ENCODE measurements at places on chromosomes 13 and 19.
A peak's percentile ranks its signal among the peaks of the same experiment; 100 is the strongest.

DNA sequence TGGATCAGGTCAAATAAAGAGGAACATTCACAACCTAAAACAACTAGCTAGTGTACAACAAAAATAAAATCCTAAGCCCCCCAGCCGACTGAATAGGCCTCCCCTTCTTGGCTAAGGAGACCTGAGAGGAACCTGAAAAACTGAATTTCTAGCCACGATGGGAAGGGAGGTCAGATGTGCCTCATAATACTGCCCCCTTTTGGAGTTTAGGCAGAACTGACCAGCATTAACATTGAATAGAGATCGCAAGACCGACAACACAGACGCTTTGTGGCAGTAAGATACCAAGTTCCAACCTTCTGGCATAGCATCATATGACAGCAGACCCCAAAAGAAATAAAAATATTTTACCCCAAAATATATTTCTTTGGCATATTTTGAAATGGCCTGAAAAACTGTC, 15.9 kb downstream of the CBY2 start:
- no peak for DNase-seq

DNA sequence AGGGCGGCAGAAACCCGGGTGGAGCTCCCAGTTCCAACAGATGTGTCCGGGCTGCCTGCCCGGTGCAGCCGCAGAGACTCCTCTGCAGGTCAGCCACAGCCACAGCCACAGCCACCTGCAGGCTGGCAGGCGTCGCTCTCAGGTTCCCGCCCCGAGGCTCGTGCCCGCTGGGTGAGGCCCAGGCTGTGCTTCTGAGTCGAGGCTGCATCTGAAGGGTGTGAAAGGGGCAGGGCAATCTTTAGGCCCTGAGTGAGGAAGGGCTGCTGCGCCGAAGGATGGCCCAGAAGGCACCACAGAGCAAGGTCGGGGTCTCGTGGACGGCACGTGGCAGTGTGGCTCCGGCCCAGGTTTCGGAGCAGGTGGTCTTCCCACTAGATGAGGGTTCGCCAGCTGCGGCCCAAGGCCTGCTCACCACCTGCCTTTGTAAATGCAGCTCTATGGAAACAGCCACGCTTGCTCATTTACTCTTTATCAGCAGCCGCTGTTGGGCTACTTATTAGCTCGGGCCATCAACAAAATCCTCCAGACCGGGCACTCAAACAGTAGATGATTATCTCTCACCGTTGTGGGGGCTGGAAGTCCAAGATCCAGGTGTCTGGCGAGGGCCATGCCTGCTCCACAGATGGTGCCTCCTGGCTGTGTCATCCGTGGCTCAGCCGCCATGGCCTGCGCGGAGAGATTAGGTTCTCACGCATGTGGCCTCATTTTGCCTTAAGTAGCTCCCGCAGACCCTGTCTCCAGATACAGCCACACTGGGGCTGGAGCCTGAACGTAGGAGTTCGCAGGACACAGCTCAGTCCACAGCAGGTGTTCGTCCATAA, 40.3 kb upstream of the TFDP1 start:
- no peak for DNase-seq

GRCh38 chr13:48769107-48769704, 115.5 kb downstream of the CYSLTR2 start:
- peak; percentile 69 for DNase-seq

- DNase-seq: no peak
Measured at GRCh38 chr19:56692206-56692895, 20.8 kb upstream of the ZNF835 start.

DNA sequence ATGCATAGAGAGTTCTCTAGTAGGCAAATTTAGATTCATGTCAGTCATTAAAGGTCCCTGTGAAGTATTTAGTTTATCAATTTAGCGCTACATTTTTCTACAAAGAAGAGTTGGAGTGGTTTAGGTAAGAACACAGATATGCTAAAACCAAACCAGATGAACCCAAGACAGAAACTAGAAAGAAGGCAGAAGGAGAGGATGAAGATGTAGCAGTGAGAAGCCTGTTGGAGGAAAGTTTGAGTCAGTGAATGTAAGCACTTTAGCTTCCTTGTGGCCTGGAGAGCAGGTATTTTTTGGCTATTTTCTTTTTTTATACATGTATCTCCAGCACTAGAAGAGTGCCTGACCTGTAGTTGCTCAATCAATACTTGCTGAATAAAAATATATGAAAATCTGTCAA, 223.7 kb downstream of the KCNRG start:
- DNase-seq: no peak

DNA sequence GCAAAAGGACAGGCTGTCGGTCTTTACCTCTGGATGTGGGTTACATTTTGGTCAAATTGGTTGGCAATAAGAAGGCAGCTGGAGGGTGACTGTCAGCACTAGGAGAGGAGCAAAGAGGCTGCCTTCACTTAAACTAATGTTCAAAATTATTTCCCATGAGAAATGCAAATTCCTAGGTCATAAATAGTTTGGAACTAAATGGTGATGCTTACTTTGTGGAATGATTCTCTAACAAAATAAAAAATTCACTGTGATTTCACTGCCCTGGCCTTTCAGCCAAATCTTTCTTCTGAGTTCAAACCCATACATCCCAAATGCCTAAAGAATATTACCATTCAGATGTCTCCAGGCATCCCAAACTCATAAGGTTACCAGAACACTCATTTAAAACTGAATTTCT, 25.0 kb upstream of the OXGR1 start:
- DNase-seq: no peak

DNA sequence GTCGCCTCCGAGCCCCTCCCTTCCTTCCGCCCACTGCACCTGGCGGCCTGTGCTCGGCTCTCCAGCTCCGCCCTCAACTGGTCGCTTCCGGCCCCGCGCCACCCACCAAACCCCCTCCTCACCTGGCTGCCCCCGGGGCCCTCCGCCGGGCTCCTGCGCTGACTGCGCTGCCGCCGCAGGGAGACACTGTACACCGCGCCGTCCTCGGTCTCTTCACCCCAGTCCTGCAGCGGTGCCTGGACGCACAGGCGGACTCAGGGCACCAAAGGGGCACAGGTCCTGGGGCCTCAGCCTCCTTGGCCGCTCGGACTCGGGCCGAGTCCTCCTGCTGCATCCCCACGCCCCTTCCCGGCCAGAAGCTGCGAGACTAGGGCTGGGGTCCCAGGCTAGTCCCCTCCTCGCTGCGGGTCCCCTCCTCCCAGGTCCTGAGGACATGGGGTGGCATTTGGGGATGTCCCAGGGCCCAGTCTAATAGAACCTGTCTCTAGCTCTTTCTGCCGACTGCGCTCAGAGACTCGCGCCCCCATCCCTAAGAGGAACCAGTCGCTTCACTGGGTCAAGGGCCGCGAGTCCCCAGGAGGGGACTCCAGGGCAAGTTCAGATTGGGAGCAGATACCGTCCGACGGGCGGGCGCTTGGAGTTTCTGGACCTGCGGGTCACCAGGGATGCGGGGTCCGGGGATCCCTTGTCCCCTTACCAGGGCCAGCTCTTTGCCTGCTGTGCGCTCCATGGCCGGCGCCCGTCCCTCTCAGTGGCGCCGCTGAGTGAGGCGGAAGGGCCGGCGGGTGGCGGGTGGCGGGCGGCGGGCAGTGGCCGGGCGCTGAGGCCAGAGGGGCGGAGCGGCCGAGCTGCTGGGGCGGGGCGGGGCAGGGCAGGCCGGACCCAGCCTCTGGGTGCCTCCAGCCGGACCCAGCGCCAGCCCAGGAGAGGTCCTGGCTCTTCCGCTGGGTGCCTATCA, at the start of gene RGL3:
RGL3 (minus strand) TSS at position 766 of the 958 bp plus-strand sequence; CDS start at position 730, 36 bp downstream.
- DNase-seq: no peak
